Stimulated activated CD4-positive, alpha-beta T cell treated with anti-CD3 and anti-CD28 coated beads, Interleukin-4, amount 100 ng/mL, for 48 hours (primary cell): ENCODE measurements at places on chromosomes 7 and 10.

- no peak for DNase-seq
Measured at GRCh38 chr7:135731131-135731530, 3.1 kb upstream of the SLC13A4 start.

GRCh38 chr10:93245147-93245546 is 171.5 kb downstream of the CYP26A1 start:
- no peak for DNase-seq

GRCh38 chr7:32221736-32222135 is 151.5 kb upstream of the PDE1C start:
- no peak for DNase-seq

GRCh38 chr7:45601816-45602540 is 27.8 kb downstream of the ADCY1 start:
- DNase-seq, result no peak

- DNase-seq, result no peak
Measured at GRCh38 chr10:12631216-12631615, 281.9 kb downstream of the CAMK1D start.

DNA sequence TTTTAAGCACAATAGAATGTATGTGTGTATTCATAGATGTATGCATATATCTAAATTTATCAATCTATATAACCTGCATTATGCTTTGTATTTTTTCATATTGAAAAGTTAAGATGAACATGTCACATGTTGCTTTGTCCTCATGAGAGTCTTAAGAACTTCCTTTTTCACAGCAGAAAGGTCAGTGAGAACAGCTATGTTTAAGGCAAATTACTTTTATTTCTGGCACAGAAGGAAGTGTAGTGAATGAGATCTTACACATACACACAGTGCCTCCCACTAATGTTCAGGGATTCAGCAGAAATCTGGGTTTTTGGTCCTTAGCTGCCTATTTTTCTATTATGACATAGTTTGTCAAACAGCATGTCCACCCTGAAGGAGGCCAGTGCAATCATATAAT is 134.8 kb downstream of the TMEM26 start:
- DNase-seq, result no peak

DNA sequence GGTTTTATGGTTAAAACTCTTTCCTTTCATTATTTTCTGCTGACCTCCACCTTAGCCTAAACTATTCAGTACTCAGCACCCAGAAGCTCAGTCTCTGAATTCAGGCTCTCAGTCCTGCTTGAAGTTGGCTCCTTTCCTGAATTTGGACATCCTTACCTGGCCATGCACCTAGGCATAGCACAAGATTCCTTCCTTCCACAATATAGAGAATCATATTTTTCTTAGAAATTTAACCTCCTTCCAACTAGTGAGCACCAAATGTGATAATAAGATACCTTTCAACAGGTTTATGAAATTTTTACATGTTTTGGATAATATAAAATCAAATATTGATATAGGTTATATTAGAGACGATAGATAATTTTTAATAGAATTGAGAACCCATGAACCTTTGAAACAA is 905.6 kb upstream of the GHITM start:
- no peak for DNase-seq

- no peak for DNase-seq
Measured at GRCh38 chr10:43700306-43700705, 51.6 kb upstream of the ZNF32 start.

DNA sequence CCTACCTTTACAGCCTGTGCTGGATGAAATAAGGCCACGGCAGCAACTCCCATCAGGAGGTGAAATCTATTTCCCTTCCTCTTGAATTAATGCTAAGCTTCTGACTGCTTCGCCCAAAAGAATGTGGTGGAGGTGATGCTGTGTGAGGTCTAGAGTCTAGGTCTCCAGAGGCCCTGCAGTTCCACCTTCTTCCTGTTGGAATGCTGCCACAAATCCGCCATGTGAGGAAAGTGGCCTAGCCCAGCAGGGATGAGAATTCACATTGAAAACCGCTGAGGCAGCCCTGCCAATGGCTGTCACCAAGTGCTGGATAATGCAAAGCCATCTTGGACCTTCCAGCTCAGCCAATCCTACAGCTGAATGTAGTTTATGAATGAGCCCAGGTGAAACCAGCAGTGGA is 28.0 kb downstream of the RHOBTB1 start:
- no peak for DNase-seq

DNA sequence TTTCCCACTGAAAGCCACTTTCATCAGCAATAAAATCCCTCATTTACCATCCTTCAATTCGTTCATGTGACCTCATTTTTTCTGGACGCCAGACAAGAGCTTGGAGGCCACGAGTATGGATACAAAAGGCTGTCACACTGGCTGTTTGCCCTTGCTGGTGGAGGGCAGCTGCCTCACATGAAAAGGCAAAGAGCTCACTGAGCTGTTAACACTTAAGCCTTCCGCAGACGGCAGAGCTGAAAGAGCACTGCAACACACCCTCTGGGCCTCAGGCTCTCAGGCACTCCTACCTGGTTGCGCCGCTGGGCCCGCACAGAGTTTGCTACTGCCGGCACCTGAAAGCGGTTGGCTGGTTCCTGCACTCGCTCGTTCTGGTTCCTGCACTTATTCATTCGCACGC is 193.5 kb downstream of the CFTR start:
- no peak for DNase-seq

DNA sequence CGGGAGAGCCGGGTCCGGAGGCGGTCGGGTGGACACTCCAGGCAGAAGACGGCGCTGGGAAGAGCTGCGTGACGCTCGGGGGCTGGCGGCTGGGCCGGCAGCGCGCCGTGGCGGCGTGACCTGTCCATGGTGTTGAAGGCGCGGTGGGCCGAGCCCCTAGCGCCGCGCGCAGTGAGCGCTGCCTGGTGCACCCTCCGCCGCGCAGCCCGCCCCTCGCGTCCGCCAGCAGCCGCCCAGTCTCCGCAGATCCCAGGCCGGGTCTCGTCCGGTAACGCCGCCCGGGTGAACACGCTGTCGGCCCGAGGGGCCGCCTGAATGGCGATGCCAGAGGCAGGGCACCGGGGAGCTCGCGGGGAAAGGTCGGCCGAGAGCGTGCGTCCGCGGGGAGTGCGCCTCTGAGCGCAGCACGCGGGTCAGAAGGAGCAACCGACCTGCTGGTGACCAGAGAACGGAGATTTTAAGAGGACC is 657 bp upstream of the TMEM178B start:
- DNase-seq, result peak; percentile 14

- no peak for DNase-seq
Measured at GRCh38 chr7:9776900-9777299, 1196.8 kb upstream of the PHF14 start.

DNA sequence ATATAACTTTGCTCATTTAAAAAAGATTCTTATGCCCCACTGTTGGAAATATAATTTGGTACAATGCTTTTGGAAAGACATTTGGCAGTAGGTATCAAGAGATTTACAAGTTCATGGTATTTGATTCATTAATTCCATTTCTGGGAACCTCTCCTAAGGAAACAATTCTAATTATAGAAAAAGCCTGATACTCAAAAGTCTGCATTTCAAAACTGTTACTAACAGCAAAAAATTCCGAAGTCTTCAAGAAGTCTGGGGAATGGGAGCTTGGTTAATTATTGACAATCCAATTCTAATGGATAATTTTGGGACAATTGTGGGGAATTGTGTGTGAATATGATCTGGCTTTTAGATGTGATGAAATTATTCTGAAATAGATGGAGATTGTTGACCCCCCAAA is 59.6 kb downstream of the HDAC9 start:
- no peak for DNase-seq

GRCh38 chr7:47186316-47186715 is 395.6 kb downstream of the TNS3 start:
- no peak for DNase-seq

- DNase-seq, result no peak
Measured at GRCh38 chr7:148487912-148488311, 102.7 kb upstream of the C7orf33 start.

GRCh38 chr7:109835577-109835976 is 1255.3 kb upstream of the LRRN3 start:
- no peak for DNase-seq

- no peak for DNase-seq
Measured at GRCh38 chr7:18698258-18698734, 202.7 kb downstream of the HDAC9 start.

DNA sequence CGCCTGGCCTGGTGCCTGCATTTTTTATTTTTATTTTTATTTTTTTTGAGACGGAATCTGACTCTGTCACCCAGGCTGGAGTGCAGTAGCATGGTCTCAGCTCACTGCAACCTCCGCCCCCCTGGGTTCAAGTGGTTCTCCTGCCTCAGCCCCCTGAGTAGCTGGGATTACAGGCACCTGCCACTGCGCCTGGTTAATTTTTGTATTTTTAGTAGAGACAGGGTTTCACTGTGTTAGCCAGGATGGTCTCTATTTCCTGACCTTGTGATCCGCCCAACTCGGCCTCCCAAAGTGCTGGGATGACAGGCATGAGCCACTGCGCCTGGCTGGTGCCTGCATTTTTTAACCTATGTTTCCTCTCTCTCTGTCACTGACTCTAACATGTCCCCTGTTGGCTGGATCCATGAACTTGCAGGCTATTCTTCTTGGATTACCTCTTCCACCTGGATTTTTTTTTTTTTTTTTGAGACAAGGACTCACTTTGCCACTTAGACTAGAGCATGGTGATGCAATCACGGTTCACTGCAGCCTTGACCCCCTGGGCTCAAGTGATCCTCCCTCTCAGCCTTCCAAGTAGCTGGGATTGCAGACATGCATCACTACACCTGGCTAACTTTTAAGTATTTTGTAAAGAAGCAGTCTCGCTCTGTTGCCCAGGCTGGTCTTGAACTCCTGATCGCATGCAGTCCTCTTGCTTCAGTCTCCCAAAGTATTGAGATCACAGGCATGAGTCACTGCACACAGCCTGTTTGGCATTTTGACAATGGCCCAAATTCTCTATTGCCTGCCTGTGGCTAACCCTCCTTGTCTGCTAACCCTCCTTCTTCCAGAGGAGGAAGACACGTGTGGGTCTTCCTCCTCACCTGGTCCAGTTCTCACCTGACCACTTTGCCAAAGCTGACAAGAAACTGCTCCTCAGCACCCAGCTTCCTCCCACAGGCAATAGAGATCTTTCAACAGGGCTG is 23.0 kb upstream of the PRPF18 start:
- no peak for DNase-seq

DNA sequence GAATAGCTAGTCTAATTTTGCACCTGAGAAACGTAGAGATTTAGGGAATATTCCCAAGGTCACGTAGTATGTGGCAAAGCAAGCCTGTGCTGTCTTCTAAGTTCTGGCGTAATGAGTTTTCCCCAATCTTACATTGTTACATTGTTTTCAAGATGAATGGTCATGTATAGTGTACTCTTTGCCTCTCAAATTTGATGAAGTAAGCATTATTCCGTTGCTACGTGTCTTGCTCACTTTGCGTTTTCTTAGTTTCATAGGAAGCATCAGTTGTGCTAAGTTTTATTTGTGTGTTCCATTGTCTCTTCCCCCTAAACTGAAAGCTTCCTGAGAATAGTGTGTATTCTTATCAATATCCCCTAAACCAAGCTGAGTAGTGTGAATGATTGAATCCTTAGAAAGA is 637.6 kb upstream of the C7orf33 start:
- DNase-seq, result no peak

DNA sequence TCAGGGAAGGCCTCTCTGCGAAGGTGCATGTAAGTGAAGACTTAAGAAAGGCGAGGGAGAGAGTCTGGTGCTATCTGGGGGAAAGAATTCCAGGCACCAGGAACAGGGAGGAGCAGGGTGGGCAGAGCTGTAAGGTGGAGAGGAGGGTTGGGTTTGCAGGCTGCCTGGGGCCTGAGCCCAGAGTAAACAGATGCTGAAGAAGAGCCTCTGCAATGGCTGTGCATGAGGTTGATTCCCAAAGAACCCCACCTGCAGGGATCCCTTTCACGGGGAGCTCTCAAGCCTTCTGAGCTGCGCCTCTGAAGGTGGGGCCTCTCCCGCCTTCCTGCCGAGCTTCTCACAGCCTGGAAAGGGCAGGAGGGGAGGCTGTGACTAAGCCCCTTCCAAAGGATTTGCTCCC is 115.1 kb downstream of the RNF216 start:
- no peak for DNase-seq

DNA sequence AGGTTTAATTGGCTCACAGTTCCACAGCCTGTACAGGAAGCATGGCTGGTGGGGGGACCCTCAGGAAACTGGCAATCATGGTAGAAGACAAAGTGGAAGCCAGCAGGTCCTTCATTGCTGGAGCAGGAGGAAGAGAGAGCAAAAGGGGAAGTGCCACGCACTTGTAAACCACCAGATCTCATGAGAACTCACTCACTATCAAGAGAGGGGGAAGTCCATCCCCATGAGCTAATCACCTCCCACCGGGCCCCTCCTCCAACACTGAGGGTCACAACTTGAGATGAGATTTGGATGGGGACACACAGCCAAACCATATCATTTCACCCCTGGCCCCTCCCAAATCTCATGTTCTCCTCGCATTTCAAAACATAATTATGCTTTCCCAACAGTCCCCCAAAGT is 171.9 kb upstream of the CACNA2D1 start:
- no peak for DNase-seq

DNA sequence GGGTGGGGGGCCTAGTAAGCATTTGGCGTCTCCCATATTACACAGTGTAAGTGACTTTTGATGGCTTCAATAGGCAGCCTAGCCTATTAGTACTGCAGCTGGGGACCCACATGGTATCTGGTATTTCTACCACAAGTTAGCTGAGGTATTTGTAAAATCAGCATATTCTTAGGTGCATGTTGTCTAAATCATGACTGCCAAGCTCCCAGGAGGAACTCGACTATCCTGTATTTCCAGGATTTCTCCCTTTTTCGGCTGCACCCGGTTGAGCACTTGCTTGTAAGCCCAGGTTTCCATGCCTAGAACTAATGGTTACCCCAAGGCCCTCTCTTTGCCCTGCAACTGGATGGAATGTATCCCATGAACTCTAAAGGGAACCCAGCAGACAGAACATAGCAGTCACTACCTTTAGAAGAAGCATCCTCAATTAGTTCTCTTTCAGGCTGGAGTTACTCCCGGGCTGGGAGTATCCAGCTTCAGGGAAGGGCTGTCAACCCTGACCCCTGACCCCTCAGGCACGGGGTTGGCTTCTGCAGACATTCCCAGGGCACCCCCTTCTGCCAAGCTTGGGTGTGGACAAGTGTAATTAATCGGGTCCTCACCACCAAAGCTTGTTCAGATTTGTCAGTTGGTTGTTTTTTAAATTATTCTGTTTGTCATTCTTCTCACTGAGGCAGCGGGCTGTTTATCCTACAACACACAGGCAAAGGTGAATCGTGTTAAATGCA is 90.3 kb upstream of the PARD3 start:
- DNase-seq, result no peak

- no peak for DNase-seq
Measured at GRCh38 chr7:78296644-78297371, 498.2 kb downstream of the PHTF2 start.

DNA sequence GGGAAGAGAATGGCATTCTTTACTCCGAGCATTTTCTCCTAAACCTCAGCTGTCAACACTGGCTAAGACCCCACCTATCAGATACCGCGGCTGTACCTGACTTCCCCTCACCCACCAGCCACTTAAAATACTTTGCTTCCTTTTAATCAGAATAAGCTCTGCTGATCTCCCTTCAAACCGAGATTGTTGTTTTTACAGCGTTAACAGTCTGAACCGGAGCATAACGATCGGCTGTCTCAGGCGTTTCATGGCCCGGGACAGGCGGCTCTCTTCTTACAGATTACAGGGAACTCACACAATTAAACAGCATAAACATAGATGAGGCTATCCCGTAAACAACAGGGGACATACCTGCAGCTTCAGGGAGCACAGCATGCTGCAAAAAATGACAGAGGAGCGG is 174.3 kb upstream of the RNF32 start:
- DNase-seq, result no peak

- no peak for DNase-seq
Measured at GRCh38 chr10:17227367-17228090, 512 bp upstream of the VIM start.
